ENCODE measurements at places on chromosomes 6 and 20.

DNA sequence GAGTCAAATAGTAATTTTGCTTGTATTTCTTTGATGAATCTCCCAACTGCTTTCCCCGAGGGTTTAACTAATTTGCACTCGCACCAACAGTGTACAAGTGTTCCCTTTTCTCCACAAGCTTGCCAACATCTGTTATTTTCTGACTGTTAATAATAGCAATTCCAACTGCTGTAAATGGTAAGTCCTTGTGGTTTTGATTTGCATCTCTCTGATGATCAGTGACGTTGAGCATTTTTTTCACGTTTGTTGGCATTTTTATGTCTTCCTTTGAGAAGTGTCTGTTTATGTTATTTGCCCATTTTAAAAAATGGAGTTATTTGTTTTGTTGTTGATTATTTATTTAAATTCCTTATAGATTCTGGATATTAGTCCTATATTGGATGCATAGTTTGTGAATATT lies 399.8 kb upstream of the MAN1A1 start:
- no peak for DNase-seq

DNA sequence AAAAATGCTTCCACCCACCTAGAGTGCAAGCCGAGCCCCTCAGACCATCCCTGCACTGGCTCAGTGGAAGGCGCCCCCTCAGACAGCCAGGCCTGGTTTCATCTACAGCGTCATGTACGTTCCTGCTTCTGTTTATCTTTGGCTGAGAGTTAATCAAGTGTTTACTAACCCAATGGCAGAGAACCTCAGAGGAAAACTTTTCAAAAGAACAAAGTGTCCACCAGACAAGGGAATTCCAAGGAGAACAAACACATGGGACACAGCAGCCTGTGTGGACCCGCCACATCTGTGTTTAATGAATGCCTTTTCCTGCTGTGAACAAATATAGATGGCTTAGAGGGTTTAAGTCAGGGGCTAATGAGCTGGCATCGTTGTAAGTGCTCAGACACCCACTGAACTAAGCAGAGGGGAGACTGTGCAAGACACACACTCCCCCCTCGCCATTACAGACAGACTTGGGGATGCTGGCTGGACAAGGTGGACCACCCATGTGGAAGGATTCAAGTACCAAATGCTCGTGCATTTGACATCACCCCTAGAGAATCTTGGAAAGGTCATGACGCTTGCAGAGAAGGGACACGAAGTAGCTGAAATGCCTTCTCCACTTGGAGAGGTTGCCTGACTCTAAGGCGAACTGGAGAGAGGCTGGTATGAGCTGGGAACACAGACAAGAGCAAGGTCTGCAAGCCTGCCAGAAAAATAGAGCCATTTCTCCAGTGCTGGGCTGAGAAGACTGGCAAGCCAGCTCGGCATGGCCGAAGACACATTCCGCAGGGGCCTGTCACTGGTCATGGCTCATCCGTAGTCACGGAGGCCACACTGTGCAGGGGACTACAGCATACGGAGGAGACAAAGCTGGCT lies 53.5 kb upstream of the NXT1 start:
- no peak for DNase-seq

DNA sequence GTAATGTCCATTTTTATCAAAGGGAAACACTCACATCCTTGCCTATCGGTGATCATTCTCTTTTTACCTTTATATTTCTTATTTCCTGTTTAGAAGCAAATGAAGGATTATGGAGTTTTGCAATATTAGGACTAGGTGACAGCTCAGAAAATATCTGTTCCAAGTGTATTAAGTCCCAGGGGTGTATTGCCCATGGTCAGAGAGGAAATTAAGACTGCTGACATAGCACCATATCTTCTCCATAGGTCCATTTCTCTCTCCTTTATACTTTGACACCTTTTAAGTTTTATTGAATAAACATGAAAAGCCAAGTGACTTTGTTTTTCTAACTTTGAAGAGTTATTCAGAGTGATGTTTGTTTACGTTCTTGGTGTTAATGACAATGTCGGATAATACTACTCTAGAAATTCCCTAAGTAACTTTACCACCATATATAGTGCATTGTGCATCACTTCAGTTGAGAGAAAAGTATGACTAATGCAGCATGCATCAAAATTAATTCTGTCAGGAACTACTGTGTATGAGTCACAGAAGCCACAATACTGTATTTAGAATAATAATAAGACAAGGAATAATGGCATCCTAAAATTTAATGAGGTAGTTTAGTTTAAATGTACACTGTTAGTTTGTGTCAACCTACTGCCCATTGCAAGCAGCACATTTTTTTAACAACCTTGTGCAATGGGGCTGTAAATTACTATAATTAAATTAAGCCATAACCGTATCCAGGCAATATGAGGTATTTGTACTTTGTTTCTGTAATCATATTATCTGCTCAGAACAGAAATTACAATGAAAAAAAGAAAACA lies 474.4 kb upstream of the RNF217 start:
- DNase-seq: no peak

DNA sequence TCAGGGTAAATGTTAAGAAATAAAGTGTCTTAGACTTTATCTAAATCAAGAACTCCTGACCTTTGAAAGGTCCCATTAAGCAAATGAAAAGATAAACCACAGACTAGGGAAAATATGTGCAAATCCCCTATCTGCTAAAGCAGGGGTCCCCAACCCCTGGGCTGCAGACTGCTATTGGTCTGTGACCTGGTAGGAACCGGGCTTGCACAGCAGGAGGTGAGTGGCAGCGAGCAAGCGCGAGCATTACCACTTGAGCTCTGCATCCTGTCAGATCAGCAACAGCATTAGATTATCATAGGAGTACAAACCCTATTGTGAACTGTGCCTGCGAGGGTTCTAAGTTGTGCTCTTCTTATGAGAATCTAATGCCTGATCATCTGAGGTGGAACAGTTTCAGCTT lies 42.4 kb downstream of the LCA5 start:
- no peak for DNase-seq

- DNase-seq: no peak
Measured at GRCh38 chr6:126107475-126108166, 121.3 kb downstream of the TRMT11 start.

DNA sequence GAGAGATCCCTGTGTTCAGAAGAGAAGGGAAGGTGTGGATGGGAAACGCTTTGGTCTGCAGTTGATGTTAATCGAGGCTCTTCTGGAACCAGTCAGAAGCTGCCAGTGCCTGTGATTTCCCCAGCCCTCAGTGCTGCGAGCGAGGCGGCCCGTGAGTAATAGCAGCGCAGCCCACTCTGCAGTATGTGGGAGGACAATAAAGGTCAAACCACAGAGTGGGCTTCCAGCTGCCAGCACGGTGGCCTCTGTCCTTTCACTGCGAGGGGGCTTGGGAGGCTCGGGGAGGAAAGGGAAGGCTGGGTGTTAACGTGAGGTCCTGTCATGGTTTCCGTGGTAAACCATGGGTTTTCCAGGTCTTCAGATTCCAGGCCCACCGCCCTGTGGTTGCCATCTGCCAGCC lies 32.3 kb upstream of the TAGAP start:
- no peak for DNase-seq

- DNase-seq: no peak
Measured at GRCh38 chr6:82083646-82084045, 163.9 kb downstream of the IBTK start.

DNA sequence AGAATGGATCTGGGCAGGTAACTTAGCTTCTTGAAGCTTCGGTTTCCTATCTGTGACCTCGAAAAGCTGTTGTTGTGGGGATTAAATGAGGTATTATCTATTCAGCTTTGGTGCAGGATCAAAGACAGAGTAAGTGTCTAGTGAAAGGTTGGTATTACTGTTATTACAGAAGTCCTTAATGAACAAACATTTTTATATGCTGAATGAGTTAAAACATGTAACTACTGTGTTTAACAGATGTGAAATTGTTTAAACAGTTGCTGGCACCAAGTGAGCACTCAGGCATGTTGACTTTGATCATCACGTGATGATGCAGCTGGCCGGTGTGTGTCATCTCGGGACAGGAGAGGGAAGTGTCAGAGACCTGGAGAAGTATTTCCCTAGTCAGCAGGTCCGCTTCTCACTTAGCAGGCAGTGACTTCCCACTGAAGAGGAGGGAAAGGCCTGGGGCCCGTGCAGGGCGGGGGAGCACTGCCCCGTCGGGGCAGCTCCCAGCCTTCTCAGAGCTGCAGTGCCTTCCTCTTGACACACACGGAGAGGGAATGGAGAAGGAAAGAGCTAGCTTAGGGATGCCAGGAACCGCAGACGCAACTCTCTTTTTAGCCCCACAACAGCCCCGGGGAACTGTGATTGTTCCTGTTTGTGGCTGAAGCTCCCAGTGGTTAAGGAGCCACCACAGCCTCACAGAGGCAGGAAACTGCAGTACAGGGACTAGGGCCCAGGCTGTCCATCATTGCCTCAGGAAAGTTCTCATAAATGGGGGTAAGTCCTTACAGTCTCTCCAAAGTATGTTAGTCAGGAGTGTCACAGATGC lies 18.0 kb downstream of the TUBB2A start:
- DNase-seq: peak; percentile 48

GRCh38 chr6:999552-999951 lies 306.6 kb upstream of the EXOC2 start:
- no peak for DNase-seq

DNA sequence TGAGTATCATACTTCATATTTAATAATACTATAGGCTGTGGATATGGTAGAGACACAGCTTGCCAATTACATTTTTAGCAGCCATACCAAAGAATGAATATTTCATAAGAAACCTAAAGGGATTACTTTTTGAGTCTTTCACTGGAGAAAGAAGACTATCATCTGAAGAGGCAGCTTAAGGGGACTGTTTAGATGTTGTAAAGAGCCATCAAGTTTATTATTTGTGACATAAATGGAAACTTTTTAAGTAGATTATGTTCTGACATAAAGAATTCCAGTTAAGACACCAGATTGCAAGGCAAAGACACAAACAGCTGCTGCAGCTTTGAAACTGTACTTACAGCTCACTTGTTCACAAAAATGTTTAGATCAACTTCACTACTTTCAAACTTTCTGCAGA lies 429.4 kb downstream of the TFAP2A start:
- DNase-seq: no peak

DNA sequence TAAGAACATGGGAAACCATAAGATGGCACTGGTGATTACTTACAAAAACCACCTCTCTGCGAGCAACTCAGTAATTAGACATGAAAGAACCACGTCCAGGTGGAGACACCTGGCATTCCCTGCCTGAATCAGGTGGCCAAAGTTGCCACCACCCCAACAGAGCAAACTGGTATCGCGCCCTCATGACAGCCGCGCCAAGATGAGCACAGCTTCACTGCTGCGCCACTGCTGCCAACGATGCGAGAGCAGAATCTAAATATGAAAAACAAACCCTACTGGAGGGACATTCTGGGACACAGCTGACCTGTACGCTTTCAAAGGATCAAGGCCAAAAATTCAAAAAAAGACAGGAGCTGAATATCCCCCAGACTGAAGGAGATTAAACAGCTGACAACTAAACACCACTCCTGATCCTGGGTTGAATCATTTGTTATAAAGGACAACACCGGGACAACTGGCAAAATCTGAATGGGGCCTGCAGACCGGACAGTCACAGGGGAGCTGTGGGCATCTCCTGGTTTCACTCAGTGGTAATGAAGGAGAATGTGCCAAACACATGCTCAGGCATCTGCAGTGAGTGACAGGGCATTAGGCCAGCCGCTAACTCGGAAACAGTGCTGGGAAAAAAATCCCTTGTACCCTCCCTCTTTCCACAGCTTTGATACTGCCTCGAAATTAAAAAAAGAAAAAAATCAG lies 17.4 kb downstream of the CST7 start:
- no peak for DNase-seq

DNA sequence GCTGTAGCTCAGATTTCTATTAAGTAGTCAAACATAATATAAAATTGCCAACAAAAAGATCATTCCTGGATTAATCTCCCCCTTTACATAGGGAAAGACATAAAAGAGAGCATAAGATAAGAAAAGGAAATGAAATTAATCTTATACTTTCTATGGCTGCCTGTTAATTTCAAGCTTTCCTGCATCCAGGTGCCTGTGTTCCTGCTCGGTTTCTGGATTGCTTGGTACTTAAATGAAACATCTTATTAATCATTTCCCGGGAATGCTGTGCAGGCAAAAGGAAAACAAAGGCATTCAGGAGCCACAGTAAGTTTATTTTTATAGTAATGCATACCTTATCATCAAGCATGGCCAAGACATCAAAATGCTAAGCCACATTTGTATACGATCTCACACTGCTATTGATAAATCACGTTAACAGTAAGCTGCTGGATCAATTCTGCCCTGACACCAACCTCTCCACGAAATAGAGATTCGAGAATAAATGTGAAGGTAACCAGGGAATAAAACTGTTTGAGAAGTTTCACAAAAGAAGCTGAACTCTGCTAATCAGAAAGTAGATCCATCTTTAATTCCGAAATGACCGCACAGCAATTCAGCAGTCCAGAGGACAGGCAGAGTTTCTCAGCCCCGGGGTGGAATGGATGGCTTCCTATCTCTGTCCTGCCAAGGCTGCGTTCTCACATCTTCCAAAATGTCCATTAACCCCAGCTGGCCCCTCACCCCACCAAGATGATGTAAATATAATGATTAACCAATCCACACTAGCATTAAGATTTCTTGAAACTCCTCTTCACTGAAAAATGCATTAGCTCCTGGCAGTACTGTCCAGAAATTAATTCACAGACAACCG lies 32.6 kb upstream of the APCDD1L start:
- no peak for DNase-seq

DNA sequence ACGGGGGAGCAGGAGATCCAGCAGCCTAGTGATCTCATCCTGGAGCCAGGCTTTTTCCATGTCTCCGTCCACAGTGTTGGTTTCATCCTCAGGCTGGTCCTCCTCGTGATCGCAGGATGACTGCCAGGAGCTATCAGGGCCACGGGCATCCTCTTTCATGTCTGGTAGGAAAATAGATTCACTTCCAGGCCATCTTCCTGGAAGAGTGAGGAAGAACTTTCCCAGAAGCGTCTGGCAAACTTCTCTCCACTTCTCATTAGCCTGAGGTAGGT lies 15.3 kb upstream of the SLC9A8 start:
- no peak for DNase-seq

DNA sequence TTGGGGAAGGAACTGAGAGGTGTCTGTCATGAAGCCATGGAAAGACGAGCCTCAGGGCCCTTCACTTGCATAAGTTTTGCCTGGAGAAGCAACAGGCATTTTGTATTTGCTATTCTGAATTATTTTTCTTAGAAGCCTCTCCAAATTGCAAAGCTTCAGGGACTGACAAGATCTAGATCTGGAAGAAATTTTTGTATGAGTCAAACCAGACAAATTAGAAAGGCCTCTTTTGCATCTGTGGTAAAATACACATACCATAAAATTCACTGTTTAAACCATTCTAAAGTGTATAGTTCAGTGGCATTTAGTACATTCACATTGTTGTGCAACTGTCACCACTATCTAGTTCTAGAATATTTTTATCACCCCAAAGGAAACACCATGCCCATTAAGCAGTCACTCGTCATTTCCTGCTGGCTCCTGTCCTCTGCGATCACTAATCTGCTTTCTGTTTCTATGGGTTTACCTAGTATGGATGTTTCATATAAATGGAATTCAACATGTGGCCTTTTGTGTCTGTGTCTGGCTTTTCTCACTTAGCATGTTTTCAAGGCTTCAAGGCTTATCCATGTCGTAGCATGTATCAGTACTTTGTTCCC lies 269.1 kb downstream of the PHF3 start:
- no peak for DNase-seq
